NCI-H2107 (cell line): ENCODE measurements at places on chromosomes 5 and 9.

- no peak for DNase-seq
These were observed 112.2 kb upstream of the LHFPL2 start for GRCh38 chr5:78760770-78761169.

- no peak for DNase-seq
These were observed 41.1 kb downstream of the FGF1 start for GRCh38 chr5:142644640-142645361.

- DNase-seq: no peak
These were observed 722.8 kb upstream of the GRAMD2B start for GRCh38 chr5:125700380-125700861.

- no peak for DNase-seq
These were observed 400.0 kb downstream of the ARRDC3 start for GRCh38 chr5:90983148-90983547.

DNA sequence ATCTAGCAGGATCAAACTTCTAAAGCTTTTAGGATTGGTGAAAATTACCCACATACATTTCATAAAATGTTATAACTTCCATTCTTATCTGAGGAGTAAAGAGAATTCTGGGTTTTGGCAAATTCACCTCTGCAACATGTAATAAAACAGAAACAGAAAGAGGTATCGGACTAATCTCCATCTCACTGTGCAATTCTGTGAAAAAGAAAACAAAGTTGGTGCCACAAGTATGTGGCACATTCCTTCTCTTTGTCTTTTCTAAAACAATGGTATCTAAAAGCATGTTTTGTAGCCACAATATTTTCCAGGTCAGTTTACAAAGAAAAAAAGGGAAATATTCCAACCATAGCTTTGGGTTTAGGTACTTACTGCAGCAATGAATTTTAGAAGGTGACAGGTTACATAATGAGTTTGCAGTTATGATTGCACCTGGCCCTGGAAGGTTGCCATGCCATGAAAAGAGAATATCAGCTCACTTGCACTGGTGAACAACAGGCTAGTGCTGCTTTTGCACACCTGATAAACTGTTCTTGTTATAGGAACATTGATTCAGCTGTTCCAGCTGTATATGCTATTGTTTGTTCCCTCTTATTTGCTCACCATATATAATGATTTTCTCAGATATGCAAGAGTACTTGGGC, 491.3 kb upstream of the MEF2C start:
- DNase-seq: peak; percentile 19

- DNase-seq: no peak
These were observed 23.1 kb upstream of the CKMT2 start for GRCh38 chr5:81209869-81210493.

- no peak for DNase-seq
These were observed 427 bp downstream of the PCYOX1L start for GRCh38 chr5:149358294-149358651.

DNA sequence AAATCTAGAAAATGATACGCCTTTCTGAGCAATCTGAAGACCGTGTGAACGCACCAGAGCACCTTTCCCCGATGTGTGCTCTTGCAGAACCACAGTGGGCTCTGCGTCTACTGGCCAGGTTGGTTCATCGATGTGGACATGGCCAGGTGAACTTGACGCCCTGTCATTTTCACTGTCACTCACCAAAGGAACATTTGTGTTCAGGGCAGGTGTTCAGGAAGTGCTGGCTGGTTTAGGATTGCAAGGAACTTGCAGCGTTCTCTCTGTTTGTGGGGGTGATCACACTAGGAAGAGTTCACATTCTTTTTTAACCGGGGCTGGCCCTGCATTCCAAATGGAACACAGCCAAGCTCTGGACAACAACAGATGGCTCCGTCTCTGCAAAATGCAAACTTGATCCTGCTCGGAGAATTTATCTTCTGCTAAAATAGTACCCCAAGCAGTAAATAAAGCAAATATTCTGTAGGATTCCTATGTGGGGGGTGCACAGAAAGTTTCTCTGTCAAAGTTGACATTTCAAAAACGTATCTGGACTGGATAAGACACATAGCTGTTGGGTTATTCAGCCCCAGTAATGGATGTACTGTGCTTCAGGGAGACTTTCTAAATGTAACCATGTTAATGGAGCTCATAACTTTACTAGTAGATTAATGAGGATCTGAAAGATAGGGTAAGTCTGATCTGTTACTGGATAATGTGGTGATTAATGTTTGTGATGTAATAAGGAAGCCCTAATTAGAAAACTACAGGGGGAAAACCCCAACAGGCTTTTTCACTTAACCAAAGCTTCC, 45.7 kb upstream of the FANCC start:
- no peak for DNase-seq

- no peak for DNase-seq
These were observed 1236.6 kb downstream of the MAT2B start for GRCh38 chr5:164742025-164742424.

DNA sequence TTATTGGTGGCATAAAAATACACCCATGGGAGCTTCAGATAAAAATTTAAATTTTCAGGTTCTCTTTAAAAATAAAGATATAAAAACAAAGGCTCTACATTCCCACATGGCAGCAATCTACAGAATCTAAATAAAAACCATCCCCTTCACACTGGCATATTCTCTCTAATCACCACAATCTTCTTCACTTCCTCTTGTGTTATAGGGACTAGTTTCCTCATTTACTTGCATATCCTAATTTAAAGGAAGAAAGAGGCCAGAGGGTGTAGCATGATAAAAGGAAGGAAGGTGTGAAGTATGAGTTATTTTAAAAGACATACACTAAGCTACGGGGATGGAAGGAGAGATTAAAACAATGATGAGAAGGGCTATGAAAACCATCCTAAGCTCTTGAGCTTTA, 390.5 kb downstream of the ZNF608 start:
- no peak for DNase-seq

DNA sequence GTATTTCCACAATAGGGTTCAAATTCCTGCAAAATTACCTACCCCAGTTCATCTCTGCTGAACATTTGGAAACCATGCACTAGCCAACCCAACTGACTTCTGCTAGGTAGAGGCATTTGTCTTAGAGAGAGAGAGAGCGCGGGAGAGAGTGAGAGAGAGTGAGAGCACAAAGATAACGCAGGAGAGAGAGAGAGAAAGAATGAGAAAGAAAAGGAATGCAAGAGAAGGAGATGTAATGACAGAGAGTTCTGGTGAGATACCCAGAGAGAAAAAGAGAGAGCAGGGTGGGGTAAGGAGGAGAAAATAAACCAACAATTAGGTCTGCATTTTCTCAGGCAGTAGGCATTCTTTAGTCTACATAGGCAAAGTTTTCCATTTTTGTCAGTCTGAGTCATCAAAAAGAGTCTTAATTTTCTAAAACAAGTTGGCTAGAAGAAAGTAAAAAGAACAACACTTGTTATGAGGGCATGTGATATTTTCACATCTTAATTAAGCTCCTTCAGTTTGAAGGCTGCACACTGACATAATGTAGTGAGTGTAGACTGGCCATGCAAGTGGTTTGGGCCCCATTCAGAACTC, 98.2 kb downstream of the MAP1B start:
- no peak for DNase-seq

GRCh38 chr5:133108481-133108921, 56.7 kb downstream of the HSPA4 start:
- no peak for DNase-seq

DNA sequence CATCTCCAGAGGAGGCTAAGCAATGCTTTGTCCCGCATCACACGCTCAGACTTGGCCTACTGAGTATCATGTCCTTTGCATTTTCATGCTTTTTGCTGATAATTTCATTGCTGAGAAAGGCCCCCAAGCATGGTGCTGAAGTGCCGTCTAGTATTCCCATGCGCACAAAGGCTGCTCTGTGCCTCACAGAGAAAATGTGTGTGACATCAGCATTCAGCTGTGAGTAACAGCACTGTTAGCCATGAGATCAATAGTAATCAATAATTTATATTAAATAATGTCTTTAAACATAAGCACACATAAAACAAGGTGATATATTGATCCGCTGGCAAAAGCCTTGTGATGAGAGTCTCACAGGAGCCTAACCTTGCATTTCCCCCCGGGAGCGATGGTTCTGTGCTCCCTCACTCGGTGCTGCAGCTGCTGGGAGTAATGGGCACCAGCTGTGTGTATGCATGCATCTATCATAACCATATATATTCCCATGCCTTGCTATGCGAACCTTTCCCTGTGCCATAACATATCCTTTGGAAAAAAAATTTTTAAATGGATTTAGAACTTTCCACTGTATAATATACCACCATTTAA, 50.4 kb upstream of the RNF130 start:
- DNase-seq: no peak

- no peak for DNase-seq
These were observed 2.2 kb downstream of the PRDM12 start for GRCh38 chr9:130666393-130667119.

- no peak for DNase-seq
These were observed 31.1 kb upstream of the MAMDC2 start for GRCh38 chr9:70012569-70012968.

- DNase-seq: peak; percentile 36
These were observed 577 bp downstream of the TUT7 start for GRCh38 chr9:86353655-86354010.

- no peak for DNase-seq
These were observed 3.5 kb upstream of the SPTAN1 start for GRCh38 chr9:128548876-128549275.

- no peak for DNase-seq
These were observed 38.9 kb downstream of the ZNF608 start for GRCh38 chr5:124707520-124707919.

DNA sequence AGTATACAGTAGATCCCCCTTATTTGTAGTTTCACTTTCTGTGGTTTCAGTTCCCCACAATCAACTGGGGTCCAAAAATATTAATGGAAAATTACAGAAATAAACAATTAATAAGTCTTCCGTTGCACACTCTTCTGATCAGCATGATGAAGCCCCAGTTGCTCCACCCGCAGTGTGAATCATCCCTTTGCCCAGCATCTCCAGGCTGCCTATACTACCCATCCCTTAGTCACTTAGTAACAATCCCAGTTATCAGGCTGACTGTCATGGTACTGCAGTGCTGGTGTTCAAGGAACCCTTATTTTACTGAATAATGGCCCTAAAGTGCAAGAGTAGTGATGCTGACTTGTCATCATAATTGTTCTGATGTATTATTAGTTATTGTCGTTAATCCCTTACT, 28.9 kb downstream of the SHC3 start:
- no peak for DNase-seq

DNA sequence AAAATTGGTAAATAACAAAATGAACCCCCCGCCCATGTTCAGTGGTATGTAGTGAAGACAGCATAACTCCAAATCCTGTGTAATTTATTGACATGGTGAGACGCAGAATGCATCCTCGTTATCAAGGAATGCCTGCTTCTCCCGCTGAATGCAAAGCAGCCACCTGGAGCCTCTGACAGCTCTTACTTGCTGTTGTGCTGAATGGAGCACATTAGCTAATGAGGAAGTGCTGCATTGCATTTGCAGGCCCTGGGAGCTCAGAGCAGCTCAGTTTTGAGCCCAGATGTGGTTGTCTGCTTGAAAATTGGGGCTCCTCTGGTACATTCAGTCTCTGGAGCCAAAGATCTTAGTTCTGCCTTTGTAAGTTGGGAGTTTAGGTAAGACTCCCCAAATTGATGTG, 28.9 kb downstream of the PLAC8L1 start:
- DNase-seq: no peak

DNA sequence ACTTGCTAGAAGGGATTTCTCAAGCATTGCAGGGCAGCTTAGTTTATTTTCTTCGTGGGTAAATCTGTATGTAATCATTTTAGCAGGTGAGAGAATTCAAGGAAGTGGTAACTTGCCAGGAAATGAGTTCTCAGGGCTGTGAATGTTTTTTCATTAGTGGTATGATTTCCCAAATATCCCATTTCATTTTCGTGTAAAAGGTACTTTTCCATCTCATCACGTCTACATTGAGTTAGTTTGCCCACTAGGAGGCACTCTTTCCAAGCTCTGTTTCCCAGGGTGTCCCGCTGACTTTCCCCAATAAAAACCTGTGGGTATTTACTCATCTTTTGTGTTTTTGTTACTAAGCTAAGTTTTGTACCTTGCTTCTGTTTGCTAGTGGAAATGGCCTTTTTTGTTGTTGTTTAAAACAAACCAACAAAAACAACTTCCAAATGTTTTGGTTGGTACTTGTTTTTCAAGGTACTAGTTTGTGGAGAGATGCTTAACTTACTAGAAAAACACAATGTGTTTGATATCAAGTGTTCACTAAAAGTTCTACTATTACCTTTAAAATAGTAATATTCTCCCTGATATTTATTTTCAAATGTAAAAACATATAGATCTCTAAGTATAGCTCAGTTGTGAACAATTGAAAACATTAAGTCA, 373.6 kb downstream of the ADGRV1 start:
- no peak for DNase-seq

- DNase-seq: no peak
These were observed 211.8 kb upstream of the RASEF start for GRCh38 chr9:83274787-83275186.

DNA sequence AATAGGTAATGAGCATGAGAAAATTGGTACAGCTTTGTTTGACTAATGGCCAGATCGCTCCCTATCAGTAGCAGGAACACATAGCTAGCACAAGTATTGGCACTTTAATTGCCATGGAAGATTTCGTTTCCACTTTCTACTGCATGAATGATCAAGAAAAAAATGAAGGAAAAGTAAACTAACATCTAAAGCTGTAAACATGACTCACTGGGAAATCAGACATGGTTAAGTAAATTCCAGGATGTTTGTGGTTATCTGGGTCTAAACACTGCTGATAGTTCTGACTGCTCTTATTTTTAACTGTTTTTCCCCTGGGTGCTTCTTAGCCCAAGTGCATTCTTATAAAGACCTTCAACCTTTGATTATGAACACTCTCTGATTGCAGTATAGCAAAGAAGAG, 388.9 kb downstream of the NR2F1-AS1 start:
- DNase-seq: no peak

- DNase-seq: peak; percentile 0
These were observed 6.7 kb downstream of the INIP start for GRCh38 chr9:112711050-112711689.

DNA sequence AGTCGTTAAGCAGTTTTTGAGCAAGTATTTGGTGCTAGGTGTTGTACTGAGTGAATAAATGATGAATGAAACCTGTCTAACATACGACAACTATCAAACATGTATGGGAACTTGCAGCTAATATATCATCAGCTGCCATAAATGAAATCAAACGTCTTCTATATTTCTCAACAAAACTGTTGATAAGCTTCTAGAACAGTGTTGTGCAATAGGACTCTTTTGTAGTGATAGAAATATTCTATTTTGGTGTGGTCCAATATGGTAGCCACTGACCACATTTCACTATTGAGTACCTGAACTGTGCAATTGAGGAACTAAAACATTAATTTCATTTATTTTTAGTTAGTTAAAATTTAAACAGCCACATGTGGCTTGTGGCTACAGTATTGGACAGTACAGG, 16.3 kb upstream of the FYB1 start:
- no peak for DNase-seq

- no peak for DNase-seq
These were observed 227.3 kb downstream of the DCP2 start for GRCh38 chr5:113203916-113204315.

- no peak for DNase-seq
These were observed 3.0 kb upstream of the LIFR start for GRCh38 chr5:38559428-38559827.

- DNase-seq: no peak
These were observed 60.1 kb downstream of the SEMA4D start for GRCh38 chr9:89437772-89438171.

GRCh38 chr5:5416733-5417132, 5.7 kb upstream of the ICE1 start:
- no peak for DNase-seq

GRCh38 chr9:34400686-34401602, 24.2 kb upstream of the MYORG start:
- no peak for DNase-seq

GRCh38 chr5:96751203-96752169, 56.3 kb downstream of the ERAP1 start:
- no peak for DNase-seq
